Hypothalamus (tissue), 51 donors: ENCODE measurements at places on chromosomes 11 and 22.

DNA sequence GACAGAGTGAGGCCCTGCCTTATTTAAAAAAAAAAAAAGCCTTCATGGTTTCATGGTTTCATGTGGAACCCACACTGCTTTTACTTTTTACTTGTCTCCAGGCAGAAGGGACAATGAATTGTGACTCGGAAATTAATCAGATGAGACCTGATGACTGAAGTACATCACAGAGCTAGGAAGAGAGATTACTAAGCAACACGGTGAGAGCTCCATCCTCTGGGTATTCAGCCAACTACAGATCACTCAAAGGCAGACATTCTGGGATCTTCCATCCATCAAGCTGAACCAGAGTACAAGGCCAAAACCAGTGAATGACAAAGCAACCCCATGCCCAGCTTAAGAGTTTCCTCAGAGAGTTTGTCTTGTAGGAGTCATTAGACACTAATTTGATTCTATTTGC is 433.2 kb downstream of the SOX6 start:
- DNase-seq, result no peak

DNA sequence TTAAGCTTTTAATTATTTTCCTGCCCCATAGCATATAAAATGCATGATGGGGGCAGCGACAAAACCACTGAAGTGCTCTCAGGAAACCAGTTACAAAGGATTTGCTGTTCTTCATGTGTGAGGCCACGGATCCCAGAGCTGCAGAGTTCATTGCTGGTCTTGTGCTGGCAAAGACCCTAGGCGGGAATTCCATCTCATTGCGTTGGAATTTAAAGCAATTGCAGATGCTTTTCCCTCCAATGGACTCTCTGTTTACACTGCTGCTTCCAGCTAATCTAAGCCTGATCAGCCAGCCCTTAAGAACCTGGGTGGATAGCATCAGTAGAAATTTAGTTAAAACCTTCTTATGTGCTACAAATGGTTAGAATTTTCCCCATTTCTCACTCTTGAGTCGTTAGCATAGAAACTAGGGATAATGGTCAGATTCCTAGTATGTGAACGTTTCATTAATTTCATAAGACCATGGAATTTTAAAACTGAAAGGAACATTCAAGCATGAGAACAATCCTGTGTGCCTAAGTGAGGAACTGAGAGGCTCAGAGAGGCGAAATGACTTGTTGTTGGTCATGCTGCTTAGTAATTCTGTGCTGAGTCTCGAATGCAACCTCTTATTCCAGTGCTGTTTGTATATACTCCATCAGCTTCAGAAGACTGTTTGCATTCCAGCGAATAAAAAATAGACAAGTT is 36.1 kb upstream of the ADSL start:
- no peak for DNase-seq

GRCh38 chr11:75578977-75579376 is 16.9 kb downstream of the SERPINH1 start:
- no peak for DNase-seq

DNA sequence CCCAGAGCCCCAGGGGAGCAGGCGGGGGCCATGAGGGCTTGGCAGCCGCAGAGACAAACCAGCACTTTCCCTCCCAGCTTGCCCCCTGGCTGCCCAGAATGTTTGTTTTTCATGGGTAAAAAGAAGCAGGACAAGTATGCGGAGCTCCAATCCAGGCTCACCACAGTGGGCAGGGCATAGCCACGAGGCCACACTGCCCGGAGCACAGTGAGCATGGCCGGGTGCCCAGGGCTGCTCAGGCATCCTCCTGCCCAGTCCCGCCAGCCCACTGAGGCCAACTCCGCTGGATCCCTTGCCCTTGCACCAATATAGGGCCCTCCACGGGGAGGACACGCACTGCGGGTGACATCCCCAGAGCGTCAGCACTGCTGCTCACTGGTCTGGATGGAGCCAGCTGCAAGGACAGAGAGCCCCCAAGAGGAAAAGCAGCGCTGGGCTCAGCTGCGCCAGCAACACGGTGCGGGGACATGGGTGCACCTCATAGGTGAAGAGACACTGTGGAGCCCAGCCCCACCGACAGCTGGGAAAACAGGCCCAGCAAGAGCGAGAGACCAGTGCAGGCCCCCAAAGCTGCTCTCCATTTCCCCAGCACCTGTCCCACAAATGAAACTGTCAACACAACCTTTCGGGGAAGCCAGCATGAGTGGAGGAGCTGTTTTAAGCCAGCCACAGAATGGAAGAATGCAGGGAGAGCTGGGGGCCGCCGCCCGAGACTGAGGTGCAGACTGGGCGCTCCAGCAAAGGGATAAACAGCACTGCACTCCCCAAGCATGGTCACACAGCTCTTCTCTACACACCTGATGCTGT is 24.8 kb downstream of the ARVCF start:
- peak; percentile 53 for DNase-seq

GRCh38 chr11:108939135-108939534 is 274.3 kb downstream of the DDX10 start:
- DNase-seq, result no peak

- DNase-seq, result no peak
These were observed 6.5 kb upstream of the RHOD start for GRCh38 chr11:67050139-67050538.

DNA sequence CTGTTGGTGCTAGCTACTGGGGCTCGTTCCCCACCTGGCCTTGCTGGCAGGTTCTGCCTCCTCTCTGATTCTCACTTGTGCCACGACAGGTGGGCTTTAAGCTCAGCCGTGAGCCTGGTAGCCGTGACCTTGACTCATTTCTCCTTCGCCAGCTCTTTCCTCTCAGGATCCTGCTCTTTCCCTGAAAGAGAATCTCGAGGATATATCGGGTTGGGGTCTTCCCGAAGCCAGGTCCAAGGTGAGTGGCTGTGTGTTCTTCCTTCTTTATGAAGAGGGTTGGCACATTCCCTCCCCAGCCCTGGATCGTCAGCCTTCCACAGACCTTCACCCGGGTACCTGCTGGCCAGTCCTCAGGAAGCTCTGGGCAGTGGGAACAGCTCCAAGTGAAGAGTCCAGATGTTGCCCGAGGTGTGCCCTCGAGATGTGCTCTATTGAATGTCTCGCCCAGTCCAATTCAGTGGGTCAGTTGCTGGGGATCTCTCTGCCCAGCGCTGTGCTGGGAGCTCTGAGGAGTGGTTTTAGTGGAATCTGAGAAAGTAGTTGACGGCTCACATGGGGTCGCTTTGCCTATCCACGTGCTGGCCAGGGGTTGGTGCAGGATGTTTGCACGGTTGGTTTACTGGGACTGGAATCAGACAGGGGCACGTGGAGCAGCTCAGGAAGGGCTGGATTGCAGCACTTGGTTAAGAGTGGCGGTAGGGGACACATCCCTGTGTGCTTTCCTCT is 1.4 kb downstream of the ZNF74 start:
- no peak for DNase-seq

DNA sequence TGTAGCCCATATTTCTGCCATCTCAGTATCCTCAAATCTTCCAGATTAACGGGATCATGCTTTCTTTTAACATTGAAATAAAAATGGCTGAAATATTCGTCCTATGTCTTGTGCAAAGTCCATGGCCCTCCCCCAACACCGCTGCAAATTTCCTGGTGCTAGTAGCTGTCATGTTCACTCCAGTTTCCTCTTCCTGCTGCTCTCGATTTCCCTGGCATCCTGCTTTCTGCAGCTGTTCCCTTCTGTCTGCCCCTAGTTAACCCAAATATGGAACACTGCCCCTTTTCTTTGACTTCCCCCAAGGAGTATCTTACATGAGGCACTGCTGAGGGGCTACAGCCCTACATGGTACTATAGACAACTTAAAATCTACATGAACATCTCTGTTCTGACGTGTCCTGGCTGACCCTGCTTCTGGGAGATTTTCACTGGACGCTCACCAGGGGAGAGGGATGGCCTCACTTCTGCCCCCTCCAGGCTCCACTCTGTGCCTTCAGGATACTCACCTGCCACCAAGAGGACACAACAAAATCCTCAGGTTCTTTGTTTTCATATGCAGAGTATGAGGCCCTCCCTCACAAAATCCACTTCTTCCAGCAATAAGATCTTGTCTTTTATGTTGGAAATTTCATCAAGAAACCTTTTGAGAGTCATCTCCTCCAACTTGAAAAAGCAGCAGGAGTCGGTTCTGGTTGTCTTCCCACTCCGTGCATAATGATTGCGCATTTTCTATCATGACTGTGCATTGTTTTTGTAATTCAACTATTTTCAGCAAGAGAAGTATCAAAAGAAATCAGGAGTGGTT is 29.5 kb upstream of the SCUBE2 start:
- no peak for DNase-seq
